NCI-H460 (cell line): ENCODE measurements at places on chromosomes 3 and 15. TPM values are rescaled to one million over a fixed set of nuclear protein-coding genes. Genes with fewer than 3 reads are reported as not detected.

DNA sequence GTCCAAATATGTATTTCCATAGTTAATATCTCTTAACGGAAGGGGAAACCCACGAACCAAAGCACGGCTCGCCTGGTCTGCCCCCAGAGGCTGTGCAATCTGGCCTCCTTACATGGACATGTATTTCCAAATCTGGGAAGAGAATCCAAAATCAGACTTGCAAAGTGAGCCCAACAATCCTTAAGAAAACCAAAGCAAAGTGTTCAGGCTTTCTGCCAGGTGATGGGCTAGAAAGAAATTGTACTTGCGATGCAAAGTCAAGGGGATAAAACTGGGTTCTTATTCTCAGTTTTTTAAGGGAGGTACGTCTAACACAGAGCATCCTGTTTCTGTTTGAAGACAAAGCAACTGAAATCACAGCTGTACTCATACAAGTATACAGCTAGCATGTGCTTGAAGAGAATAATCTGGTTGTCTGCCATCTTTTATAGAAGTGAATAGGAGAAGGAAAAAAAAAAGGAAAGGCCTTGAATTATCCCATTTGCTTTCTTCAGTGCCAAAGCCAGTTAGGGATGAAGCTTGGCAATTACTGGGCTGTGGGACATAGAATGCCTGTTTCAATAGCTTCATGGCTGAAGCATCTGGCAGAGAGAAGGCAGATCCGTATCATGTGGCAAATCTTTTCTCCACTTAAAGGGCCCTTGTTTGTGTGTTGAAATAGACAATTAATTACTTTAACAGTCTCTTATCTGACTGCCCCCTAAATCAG lies 48.4 kb downstream of the LRIG1 start:
- DNase-seq: no peak

- peak; percentile 88 for DNase-seq
Observed at GRCh38 chr3:15645740-15646501, 44.4 kb downstream of the BTD start.

- no peak for DNase-seq
Observed at GRCh38 chr15:46309914-46310313, 675.1 kb downstream of the SQOR start.

DNA sequence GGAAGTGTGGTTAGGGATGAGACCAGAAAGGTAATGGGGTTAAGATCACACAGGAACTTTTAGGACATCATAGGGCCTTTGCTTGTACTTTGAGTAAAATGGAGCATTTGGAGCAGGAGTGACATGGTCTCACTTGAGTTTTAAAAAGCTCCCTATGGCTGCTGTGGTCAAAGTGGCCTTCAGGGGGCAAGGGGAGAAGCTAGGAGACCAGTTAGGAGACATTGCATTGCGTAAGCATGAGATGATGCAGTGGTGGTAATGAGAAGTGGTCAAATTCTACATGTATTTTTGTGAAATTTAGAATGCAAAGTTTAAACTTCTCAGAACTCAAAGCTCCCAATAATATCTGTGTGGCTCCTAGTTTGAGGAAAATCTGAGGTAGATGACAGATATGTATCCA lies 27.9 kb downstream of the MED12L start:
- no peak for DNase-seq

DNA sequence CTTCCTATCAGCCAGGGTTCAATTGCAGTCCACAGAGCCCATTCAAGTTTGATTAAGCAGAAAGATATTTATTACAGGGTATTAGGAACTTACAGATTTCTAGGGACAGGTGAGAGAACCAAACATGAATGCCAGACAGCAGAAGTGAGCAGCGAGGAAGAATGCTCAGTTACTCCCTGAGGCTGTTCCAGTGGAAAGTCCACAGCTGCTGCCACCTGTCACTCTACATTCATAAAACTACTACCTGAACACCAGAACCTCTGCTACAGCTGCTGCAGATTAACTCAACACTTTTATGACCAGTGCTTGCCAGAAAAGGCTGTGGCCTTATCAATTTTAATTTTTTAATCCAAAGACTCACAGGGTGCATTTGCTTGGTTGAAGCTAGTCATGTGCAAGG lies 325.4 kb upstream of the ONECUT1 start:
- no peak for DNase-seq

DNA sequence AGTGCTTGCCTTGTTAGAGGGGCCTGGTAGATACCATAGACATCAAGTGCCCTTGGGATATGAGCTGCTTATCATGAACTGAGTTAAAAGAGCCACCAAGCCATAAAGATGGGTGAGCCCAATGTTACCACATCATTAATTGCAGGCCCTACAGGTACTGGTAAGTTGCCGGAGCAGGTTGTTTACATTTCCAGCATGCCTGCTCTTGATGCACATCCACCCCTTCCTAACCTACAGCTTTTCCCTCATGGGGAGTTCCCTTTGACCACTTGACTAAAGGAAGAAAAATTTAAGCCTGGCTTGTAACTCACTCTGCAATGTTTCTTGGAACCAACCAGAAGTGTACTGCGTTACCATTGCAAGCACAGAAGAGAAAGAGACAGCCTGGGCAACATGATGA lies 24.7 kb upstream of the ULK4 start:
- DNase-seq: no peak

DNA sequence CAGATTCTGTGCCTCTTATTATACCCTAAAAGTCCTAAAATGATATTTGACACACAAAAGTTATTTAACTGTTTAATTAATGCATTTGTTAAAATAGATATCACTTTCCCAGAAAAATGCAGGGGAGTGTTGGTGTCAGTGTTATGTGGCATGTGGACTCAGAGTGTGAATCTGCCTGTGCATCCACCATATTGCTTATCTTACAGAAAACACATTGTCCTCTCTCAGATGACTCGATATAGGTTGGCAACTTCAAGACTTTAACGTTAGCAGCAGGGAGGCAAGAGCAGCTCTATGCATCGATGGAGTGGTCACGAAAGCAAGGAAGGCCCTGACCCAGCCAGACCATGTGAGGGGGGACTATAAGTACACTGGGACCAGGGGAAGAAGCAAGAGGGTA lies 165.4 kb upstream of the DCBLD2 start:
- DNase-seq: no peak

DNA sequence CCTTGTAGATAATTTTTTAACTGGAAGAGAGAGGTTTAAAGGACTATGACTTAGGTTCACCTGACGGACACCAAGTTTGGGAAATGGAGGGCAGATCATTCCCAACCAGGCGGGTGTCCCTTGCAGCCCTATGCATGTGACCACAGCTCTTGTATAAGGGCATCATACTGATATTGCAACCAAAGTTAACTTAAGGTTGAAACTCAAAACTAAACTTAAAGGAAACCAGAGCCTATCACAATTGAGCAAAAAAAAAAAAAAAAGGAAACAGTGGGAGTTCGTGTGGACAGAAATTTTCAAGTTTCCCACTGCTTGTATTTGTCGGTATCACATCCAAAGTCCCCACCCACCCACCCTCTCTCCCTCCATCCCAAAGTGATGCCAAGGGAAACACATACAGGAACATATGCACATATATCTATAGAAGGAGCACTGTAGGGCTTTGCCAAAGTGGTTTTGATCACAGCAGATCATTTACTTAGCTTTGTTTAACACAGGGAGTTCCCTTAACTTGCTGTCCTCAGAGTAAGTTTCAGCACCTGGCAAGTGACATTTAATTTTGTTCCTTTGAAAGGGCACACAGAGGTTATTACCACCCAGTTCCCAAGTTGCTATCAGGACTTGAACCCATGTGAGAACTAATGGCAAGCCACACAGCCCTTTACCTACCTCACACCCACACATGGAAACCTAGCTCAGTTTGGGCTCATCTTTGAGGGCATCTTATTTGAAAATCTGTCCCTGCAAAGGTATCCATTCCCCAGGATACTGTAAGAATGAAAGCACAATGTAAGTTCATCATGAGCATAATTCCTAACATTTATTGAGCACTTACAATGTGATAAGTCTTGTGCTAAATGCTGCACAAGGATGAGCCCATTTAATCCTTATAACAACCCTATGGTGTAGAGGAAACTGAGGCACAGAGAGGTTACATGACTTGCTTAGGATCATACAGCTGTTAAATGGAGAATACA lies 204.5 kb upstream of the CMC1 start:
- no peak for DNase-seq

DNA sequence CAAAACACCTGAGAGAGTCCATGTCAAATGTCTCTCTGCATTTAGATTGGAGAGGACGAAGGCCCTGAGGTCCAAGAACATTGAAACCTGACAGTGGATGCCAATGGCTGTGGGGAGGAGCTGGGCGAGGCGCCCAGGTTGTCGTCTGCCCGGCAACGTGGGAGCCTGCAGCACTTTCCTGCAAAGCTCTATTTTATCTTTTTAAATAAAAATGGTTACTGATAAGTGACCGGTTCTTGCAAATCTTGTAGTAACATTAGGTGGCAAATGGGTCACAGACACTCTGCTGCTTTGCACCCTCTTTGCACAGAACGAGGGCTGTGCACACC lies 19.5 kb upstream of the FANCD2 start:
- DNase-seq: no peak

DNA sequence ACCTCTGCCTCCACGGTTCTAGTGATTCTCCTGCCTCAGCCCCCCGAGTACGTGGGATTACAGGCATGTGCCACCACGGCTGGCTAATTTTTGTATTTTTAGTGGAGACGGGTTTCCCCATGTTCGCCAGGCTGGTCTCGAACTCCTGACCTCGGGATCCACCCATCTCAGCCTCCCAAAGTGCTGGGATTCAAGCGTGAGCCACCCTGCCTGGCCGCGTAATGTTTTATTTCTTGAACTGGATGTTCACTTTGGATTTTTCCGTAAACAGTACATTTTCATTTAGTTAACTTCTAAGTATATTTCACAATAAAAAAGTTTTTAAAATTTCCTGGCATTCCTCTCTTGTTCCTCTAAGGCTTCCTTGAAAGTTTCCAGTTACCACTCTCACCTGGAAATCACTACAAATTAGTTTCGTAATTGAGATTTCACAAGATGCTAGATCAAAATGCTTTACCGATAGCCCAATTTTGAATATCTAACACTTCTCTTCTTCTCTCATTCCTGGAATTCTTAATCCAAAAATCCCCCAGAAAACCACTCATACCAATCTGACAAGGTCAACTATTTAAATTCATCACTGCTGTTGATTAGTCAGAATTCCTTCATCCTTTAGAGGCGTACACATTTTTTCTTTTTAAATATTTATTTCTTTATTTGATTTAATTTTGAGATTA lies 44.7 kb upstream of the INO80 start:
- DNase-seq: no peak

GRCh38 chr3:188779281-188779980 lies 392.3 kb upstream of the TPRG1 start:
- no peak for DNase-seq

- peak; percentile 29 for DNase-seq
Observed at GRCh38 chr15:71195242-71195641, 80.0 kb downstream of the THSD4 start.

The TRH gene
- total RNA-seq: not detected in 2 replicates

The CPNE9 gene
- total RNA-seq: not detected in 2 replicates

The A4GNT gene
- not detected in 2 replicates for total RNA-seq

The GPR27 gene
- total RNA-seq: 8.6 and 11.9 TPM in 2 replicates
